ENCODE measurements at places on chromosomes 6 and 20.

DNA sequence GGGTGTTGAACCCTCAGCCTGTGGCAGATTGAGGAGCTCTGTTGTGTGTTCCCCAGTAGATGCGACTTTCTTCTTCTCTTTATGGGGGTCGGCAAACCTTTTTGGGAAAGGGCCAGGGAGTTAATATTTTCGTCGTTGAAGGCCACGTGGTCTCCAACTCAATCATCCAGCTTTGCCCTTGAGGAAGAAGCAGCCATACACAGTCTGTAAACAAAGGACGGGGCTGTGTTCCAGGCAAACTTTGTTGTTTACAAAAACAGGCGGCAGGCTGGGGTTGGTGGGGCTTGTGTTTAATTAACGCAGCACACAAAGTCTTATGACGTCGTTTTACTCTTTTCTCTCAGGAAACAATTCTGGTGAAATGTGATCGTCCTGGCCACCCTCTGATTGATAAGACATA lies 20.2 kb downstream of the KIF25 start:
- no peak for DNase-seq

DNA sequence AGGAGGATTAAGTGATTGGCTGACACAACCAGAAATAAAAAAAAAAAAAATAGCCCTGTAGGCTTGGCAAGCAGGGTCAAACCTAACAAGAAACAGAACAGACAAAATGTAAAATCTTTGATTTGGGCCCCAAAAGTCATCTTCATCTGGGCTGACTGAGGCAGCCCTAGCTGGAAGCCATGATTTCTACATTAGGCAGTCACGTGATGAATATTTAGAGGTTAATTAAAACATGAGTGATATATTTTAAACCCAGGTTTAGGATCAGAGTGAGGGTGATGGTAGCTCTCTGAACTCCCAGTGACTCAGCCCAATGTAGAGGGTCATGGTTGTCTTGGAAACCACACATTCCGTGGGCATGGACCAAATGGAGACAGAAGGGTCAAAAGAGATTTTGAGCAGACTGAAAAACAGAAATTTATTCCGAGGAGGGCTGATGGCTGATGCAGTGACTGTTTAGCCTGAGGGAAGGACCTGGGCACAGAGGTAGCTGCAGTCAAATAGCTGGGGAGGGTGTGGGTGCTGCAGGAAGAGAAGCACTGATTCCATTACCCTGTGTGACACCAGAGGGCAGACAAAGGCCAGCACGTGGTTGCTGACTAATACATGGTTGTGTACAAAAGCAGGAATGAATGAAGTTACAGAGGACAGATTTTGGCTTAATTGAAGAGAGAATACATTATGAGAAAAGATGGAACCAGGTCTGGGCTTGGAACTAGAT lies 573.1 kb upstream of the CHD6 start:
- no peak for DNase-seq

DNA sequence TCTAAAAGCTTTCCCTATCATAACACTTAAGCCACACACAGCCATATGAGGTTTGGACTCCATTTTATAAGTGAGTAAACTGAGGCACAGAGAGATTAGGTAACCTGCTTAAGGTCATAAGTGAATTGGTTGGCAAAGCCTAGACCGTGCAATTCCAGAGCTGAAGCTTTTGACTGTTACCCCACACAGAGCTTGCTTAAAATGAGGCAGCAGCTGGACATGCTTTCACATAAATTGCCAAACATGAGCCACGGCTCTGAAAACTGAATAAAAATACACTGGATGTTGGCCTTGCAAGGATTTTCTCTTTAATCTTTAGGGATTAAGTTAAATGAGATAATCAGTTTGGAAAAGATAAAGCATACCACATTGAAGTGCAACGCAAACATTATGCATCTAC lies 2.5 kb downstream of the RIPOR2 start:
- DNase-seq: no peak

- DNase-seq: no peak
Observed at GRCh38 chr6:17790489-17790888, 83.8 kb upstream of the NUP153 start.

DNA sequence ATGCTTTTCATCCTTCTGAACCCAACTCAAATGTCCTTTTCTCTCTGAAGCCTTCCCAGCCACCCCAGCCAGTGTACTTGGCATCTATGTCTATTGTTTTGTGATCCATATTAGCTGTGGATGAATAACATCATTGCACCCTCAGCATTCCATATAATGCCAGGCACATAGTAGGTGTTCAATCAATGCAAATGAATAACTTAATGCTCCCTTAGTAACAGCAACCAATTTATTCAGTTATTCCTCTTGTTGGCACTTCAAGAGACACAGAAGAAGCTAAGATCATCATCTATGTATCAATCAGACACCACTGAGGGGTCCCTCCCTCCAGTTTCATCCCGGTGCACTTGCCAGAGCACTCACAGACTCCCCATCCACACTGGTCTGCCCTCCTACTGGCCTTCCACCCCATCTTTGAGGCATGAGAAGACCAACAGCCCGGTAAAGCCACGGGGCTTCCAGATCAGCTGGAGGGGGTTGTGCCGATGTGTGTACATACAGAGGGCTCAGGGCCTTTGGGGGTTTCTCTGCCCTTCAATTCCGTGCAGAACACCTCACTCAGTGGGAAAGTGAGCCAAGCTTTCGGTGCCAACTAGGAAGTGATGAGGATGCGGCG lies 2.4 kb upstream of the TAF8 start:
- DNase-seq: no peak

DNA sequence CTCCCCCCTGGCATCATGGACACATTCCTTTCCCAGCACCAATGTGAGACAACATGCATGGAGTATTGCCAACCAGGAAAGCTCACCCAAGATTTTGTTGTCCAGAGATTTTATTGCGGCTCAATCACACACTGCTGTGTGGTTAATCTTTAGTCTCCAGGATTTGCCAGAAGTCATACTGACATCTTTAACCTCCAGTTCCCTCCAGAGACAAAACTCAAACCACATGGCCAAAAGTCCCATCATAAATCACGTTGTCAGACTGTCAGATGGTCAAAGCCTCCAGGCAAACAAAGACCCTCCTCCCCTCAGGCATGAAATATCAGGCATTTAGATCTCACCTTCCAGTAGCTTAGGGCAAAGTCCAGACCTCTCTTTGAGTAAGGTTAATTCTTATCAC lies 97.3 kb upstream of the OPRM1 start:
- no peak for DNase-seq

GRCh38 chr6:53546281-53546680 lies 1.4 kb upstream of the GCLC start:
- DNase-seq: no peak

GRCh38 chr6:18792866-18793265 lies 405.7 kb downstream of the RNF144B start:
- no peak for DNase-seq

- DNase-seq: no peak
Observed at GRCh38 chr6:15440040-15440439, 194.2 kb downstream of the JARID2 start.

DNA sequence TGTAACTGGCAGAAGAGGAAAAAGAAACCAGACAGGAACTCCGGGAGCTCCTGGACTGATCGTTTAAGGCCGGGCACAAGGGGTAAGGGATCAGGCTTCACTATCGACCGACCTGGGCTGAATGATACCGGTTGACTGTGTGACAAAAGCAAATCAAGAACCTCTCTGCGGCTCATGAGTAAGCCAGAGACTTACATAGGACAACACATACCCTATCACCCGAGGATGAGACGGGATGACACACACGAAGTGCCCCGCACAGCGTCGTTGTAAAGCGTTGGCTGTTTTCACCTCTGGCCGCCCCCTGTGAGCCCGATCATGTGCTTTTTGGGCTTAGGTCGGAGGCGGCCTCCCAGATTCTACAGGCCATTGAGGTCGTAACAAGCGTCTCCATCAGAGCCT lies 695 bp upstream of the TGIF2 start:
- DNase-seq: no peak

DNA sequence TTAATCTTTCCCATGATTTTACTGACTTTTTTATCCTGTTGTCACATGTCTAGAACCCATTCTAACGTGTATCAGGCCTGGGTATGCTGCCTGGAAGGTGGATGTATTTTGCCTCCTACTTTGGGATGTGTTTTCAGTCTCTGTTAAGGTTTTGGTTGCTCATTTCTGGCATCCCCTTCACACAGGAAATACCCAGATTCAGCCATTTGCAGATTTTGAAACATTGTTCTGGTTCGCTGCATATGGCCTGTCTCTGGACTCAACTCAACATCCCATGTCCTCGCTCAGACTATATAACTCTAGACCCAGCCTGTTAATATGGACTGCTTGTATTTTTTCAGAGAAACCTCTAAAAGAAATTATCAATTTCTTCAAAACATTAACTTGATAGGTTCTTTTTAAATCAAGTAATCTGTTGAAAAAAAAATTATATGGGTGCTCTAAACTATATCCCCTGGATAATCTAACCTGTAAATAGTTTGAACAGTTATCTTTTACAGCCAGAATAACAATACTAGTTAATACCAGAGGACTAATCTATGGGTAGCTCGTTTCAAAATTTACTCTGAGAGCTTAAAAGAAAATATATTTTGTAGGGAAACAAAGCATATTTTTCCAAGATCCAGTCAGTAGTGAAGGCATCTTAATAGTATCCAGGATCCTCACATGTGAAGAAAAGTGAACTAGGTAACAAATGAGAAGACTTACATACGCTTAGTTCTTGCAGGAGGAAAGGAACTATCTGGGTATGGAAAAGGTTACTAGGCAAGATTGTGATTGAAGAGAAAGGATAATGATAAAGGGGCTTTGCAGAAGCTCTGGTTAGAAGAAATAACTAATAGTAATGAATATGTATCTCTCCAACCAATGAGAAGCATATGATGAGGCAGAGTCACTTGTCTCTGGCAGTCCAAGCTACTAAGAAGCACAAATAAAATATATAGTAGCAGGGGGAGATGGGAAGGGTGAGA lies 23.4 kb upstream of the HLA-DQB1 start:
- DNase-seq: no peak

All from NCI-H1092 (cell line).